ENCODE measurements at places on chromosomes 4 and X.

DNA sequence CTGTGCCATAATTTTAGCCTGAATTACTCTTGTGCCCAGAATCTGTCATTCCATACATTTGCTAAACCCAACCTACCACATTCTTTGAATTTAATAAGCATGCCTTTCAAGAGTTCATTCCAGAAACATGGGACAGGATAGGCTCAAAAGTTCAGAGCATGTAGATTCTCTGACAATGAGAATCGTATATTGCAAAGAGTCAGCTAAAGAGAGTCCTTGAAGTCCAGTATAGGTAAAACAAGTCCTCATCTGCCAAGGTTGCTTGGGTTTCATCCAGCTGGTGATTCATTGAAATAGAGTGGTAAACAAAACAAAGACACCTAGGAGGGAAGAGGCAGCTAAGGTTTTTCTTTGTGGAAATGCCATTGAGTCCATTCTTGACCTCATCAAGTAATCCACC is 249.3 kb upstream of the DIPK2B start:
- DNase-seq: no peak

DNA sequence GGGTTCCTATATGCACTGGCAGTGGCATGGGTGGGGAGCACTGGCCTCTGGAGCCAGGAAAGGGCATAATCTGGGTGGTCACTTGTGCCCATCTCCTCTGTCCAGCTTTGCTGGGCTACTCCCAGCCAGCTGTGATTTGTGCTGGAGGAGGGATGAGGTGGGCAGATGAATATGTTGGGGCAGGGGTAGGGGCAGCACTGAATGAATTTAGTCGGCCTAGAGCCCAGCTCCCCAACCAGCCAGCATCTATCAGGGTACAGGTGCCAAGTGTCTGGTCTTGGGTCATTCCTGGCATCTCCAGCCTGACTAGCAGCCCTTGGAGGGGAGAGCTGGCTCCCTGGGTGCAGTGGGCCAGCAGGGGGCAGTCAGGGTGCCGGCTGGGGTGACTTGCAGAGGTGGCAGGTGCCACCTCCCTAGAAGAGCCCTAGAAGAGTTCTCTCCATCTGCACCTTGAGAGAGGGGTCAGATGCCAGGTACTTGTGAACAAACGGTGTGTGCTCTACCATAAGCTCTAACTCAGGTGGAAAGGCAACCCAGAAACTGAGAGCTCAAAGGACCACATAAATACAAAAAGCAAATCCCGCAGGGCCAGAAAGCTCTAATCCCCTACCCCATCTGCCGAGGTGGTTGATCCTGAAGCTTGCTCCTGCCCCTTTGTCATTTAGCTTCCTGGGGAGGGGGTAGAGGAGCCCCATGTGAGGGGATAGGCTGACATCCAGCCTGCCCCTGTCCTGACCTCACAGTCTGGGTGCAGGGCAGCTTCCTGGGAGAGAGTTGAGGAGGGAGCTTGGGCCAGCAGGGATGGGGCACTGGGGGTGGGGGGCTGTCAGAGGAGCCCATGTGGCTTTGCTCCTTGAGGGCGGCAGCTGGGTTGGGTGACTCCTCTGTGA is 2.2 kb downstream of the SORCS2 start:
- no peak for DNase-seq

DNA sequence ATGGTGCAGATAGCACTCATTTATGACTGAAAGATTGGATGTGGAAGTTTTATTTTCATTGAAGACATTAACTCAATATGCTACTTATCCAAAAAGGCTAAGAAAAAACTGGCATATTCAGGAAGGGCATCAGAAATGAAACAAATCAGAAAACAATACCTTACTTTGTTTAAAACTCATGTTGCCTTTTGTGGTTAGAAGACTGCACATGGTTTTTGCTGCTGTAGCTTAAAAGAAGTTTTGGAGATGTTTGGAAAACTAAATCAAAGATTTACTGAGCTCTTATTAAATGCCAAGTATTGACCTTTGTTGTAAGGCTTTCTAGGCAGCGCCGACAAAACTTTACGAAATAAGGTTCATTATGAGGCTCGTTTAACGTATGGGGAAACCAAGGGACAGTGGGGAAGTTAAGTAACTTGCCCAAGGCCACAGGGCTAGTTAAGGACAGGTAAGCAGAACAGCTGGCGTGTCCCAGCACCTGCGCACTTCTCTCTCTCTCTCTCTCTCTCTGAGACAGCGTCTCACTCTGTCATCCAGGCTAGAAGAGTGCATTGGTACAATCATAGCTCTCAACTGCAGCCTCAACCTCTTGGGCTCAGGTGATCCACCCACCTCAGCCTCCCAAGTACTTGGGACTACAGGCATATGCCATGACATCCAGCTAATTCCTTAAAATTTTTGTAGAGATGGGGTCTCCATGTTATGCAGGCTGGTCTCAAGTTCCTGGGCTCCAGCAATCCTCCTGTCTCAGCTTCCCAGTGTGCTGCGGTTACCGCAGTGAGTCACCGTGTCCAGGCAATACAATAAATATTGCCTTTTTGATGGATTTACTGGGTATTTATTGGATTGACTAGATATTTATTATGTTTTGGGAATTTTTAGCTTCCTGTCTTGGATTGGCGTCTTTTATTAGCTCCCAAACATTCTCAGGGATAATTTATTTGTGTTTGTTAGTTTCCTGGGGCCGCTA is 16.1 kb downstream of the LRP2BP start:
- no peak for DNase-seq

GRCh38 chr4:1467581-1468458 is 61.6 kb upstream of the NKX1-1 start:
- DNase-seq: no peak

DNA sequence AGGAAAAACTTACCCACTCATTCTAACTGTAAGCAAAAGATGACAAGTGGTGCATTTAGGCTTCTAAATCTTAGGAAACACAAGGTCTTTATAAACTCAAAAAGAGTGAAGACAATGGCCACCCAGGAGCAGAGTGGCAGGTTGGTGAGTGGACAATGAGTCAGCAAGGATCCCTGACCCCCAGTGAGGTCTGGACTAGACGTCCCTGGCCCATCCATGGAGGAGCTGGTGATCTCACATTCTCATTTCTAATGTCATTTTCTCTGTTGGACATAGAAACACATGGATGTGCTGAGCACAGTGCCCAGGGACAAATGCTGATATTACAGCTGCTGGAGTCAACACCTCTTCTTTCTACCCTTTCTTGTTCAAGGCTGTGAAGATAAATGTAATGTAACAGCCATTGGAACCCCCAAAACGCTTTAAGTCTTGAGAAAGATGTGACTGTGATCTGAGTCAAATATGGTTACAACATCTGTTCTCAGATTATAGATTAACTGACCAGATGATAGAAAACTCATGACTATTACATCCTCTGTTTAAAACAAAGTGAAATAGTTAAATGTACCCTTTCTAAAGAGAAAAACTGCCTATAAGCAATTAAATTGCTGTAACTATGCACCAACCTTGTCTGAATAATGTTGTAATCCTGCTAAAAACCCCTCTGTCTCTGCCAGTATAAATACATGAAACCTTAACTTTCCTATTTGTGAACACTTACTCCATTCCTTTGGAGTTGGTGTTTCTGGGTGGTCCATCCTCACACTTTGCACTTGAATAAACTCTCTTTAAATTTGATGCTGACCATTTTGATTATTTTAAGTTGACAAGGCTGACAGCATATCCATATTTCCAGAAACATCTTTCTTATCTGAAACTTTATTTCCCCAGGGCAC is 92.7 kb downstream of the USP46 start:
- no peak for DNase-seq

DNA sequence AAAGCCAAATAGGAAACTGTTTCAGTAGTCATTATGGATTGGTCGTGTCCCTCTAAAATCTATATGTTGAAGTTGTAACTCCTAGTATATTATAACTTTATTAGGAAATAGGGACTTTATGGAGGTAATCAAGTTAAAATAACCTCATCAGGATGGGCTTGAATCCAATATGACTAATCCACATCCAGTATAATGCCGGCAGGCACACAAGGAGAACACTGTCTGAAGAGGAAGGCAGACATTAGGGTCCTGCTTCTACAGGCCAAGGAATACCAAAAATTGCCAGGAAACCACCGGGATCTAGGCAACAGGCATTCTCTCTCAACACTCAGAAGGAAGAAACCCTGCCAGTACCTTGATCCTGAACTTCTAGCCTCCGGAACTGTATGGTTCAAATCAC is 130.3 kb downstream of the ATP10D start:
- DNase-seq: no peak

- no peak for DNase-seq
These were observed 84.7 kb upstream of the PCDH19 start for GRCh38 chrX:100494646-100495370.

- no peak for DNase-seq
These were observed 160.7 kb upstream of the LDB2 start for GRCh38 chr4:17058916-17059741.

DNA sequence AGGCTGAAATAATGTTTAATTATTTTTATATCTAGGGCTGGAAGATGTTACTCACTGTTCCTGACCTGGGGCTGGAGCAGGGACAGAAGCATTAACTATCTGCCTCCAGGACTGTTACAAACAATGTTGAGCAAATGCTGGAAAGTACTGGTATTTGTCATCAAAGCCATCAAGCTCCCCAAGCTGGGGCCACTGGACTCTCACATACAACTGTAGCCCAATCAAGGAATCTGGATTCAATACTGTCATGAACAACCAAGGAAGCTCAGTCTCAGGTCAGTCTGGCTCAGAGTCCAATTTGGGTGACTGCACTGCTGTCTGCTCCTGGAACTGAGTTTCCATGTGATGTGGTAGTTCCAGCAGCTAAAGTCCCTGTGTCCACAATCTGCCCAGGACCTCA is 50.4 kb downstream of the APOO start:
- no peak for DNase-seq

DNA sequence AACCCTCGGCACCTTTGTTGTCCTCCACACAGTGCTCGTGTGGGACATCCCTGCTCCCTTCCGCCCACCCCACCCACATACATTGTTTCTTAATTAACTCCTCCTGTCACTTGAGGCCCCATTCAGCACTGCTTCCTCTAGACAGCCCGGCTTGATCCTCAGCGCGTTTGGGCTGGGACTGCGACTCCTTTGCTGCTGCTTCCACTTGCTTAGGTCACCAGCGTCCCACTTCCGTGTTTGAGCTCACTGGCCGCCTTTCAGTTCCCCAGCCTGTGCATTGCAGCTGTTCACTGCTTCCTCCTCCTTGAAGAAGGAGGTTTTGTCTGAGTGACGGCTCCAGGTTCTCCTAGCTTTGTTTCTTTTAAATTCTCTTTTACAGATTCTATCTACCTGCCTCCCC is 16.1 kb downstream of the RNF4 start:
- DNase-seq: peak; percentile 99

DNA sequence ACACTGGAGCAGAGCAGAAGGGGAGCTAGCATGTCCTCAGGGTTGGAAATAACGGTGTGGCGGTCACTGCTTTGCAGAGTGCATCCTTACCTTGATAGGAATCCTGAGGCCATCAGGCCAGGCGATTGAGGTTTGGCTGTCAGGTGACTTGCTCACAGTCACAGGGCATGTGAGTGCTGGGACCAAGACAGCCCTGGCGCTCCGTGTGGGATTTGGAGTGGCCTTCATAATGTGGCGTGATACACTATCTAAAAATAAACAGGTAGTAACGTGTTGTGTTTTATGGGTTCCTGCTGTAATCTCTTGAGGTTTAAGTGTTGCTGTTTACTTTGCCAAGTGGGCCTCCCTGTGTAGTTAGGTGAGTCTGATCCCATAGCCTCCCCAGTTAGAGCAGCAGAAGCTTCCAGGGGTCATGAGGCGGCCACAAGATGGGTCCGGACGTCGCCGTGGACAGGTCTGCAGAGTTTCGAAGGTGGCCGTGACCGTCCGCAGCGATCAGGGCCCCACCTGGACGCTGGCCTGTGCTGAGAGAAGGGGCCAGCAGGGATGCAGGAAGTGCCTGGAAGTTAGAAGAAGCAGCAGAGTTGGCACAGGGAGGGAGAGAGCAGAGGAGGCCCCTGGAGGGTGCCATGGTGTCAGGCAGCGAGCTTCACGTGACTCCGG is 27.7 kb downstream of the RGS12 start:
- no peak for DNase-seq

DNA sequence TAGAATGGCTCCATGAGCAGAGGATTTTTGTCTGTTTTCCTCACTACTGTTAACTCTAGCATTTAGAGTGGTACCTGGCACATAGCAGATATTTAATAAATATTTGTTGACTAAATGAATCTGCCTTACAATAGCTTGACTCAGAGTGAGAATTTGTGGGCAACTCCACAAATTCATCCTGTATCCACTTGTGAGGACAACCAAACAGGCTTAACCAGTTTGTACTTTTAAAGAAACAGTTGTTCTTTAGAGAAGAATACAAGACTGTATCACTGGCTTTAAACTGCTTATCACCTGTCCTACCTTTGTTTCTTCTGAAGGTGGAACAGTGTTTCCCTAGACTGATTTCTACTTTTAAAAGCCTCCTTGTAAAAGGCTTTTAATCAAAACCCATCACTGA is 141.3 kb upstream of the SH3RF1 start:
- DNase-seq: no peak

- DNase-seq: no peak
These were observed 547 bp upstream of the CLGN start for GRCh38 chr4:140427919-140428471.

DNA sequence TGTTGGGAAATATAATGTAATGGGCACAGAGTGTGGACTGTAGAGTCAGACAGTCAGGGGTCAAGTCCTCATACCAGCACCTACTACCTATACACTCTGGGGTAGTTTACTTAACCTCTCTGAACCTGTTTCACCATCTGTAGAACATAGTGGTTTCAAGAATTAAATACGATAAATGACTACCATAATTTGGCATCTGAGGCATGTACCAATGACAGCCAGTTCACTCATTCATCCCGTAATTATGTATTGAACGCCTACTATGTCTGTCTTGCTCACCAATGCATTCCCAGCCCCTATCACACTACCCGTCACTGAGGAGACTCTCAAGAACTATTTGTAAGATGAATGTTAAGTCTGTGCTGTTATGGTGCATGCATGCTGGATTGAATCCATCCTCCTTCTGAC is 2.0 kb upstream of the FGB start:
- DNase-seq: no peak

GRCh38 chrX:48458711-48459110 is 11.3 kb downstream of the SLC38A5 start:
- DNase-seq: no peak

DNA sequence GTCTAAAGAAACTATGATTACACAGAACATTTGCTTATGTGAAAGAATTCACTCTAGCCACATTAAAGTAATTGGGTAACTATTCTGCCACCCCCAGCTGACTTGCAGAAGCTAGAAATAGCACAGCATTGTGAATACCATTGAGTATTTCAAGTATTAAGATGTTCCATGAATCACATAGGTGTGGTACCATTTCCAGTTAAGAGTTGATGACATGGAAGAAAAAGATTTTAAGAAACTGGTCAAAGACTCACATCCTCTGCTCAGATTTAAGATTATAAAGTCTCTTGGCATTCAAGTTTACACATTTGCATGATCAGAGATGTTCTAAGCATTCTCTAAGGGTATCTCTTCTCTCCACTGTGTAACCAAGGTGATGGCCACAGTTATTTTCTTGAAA is 287.5 kb downstream of the CAMK2D start:
- no peak for DNase-seq

DNA sequence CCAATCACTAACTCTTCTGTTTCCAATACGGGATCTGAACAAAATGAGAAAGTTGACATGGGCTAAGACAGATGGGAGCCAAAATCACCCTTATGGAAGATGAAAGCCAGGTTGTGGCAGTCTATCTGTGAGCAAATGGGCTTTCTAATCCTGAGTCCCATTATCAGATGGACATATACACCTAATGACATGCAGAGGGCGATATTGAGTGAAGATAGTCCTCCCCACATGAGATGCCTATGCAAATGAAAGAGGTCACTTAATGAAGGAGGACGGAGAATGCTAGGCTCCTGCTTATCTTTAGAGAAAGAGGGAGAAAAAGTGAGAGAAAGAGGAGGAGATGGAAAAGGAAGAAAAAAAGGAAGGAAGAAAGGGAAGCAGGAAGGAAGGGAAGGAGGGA is 547.5 kb downstream of the NLGN4X start:
- peak; percentile 2 for DNase-seq
